ENCODE measurements at places on chromosomes 7 and 10. TPM values are rescaled to one million over a fixed set of nuclear protein-coding genes. Genes with fewer than 3 reads are reported as not detected.

GPC2 gene
- not detected for total RNA-seq

TNS3 gene
- total RNA-seq = 38.2 TPM

LRRTM3 gene
- total RNA-seq = not detected

RAMP3 gene
- not detected for total RNA-seq

MRPS16 gene
- 158 TPM for total RNA-seq

CC2D2B gene
- total RNA-seq = not detected

GRM3 gene
- not detected for total RNA-seq

ARHGEF35 gene
- total RNA-seq = not detected

TPK1 gene
- 9.0 TPM for total RNA-seq

CHAT gene
- not detected for total RNA-seq

CD36 gene
- not detected for total RNA-seq

CTAGE8 gene
- not detected for total RNA-seq

TRPV5 gene
- total RNA-seq = not detected

HMX2 gene
- total RNA-seq = 0.06 TPM

HELLS gene
- total RNA-seq = 92.2 TPM

LIPM gene
- total RNA-seq = not detected

FRMD4A gene
- 60.8 TPM for total RNA-seq

CHRM2 gene
- total RNA-seq = not detected

AGR2 gene
- not detected for total RNA-seq

GRCh38 chr7:65731562-65732035 lies 141.3 kb upstream of the VKORC1L1 start:
- DNase-seq = no peak

- DNase-seq = no peak
Observed at GRCh38 chr10:93219347-93219746, 145.7 kb downstream of the CYP26A1 start.

- no peak for DNase-seq
Observed at GRCh38 chr10:69872323-69872722, 70.6 kb downstream of the COL13A1 start.

- no peak for DNase-seq
Observed at GRCh38 chr7:23487670-23488069, 17.4 kb upstream of the IGF2BP3 start.

DNA sequence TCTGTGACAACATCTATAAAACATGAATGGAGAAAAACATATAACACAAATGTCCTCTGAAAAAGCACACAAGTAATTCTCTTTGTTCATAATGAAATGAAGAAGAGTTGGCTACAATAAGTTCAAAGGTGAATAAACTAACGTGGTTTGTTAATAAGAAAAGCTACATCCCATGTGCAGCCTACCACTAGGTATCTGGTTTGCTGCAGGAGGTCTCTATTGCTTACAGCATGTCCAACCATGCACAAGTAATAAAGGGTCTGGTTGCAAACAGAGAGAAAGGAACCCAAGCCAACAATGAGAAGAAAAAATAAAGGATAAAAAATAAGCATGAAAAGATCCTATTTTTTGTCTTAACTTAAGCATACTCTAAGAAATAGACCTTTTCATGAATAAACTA lies 139.2 kb downstream of the CHCHD3 start:
- DNase-seq = no peak

GRCh38 chr7:41261080-41261479 lies 441.8 kb downstream of the INHBA start:
- DNase-seq = no peak

GRCh38 chr10:97532935-97533671 lies 34.4 kb downstream of the UBTD1 start:
- peak; percentile 79 for DNase-seq

DNA sequence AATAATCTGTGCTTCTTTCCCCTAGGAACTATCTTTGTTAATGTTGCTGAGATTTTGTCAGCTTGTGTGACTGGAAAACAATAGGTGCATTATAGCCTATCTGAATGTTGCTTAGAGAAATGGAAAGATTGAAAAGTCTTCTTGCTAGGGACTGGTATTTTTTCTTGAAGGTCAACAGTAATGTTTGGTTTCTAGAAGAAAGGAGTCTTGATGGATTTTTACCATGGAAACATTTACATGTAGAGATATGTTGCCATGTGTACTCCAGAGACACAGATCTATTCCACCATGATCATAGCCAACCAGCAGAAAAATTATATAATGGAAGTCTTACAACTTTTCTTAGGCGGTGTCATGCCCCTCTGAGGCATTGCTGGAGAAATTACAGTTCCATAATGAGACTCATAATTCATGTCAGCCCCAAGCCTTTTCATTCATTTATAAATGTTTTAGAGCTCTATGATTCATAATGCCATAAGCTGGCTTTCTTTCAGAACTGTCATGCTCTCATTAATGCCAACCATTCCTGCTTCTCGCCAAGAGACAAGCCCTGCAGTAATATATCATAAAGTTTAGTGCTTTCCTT lies 175.1 kb upstream of the PTPRZ1 start:
- DNase-seq = no peak

DNA sequence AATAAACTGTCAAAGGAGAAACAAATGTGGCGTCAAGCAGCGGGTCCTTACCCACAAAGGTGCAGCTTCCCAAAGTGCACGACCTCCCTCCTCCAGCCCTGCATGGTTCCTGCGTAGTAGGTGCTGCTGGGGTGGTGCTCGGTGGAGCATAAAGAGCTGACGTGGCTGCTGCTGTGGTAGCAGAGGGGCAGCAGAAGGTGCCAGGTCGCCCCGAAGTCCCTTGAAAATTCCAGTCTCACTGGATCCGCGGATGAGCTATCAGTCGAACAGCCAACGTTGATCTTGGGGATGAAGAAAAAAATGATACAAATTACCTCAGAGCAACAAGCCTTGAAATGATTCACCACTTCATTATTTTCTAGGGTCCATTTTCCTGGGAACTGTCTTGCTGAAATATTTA lies 105.0 kb upstream of the SLC26A5 start:
- DNase-seq = no peak

DNA sequence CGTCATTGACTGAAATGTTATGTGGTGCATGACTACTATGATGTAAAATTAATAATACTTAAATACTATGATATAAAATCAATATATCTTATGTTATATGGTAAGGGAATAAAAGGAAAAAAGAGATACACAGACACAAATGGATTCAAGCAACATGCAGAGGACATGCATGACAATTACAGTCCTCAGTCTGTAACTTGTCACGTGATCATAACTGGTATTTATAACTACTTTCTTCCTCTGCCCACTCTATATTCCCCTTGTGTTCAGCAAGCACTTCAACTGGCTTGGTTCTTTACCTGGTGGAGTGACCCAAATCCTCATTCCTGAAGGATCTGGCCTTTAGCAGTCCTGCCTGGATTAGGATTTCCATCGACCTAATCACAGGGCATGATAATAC lies 104.4 kb upstream of the FAM180A start:
- DNase-seq = no peak

DNA sequence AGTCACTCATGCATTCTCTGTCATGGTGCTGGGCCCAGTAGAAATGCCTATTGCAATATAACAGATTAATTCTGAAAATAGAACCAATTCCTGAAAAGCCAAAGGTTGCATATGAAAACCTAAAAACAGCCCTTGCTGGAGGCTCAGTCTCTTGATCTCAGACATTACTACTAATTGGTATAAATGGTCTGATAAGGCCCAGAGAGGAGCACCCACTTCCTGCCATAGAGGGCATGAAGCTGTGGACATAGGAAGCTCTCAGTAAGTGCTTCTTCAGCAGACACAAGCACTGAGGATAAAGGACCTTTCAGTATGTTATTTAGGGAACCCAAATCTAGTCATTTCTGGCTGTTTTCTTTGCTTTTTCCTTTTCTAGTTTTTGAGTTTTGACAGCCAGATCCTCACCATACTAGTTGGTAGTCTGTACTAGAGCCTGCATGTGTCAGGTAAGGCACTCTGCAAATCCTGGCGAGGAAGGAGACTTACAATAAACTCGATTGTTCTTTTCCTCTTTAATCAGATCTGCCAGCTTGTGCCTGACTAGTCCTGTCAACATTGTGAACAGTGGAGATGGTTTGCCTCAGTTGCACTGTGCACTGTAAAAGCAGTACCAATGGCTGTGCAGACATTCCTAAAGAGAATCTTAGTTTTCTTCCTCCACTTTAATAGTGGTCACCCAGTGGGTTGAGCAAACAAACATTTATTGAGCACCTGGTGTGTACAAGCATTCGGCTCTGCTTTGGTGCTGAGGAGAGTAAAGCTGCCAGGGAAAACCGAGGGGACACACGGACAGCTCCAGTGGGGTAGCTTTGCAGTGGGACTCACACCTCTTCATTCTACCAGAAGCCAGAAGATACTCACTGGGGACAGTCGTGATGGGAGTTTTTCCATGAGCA lies 140.9 kb downstream of the CHN2 start:
- no peak for DNase-seq

- DNase-seq = peak; percentile 92
Observed at GRCh38 chr7:133853706-133854276, 273.3 kb upstream of the LRGUK start.

DNA sequence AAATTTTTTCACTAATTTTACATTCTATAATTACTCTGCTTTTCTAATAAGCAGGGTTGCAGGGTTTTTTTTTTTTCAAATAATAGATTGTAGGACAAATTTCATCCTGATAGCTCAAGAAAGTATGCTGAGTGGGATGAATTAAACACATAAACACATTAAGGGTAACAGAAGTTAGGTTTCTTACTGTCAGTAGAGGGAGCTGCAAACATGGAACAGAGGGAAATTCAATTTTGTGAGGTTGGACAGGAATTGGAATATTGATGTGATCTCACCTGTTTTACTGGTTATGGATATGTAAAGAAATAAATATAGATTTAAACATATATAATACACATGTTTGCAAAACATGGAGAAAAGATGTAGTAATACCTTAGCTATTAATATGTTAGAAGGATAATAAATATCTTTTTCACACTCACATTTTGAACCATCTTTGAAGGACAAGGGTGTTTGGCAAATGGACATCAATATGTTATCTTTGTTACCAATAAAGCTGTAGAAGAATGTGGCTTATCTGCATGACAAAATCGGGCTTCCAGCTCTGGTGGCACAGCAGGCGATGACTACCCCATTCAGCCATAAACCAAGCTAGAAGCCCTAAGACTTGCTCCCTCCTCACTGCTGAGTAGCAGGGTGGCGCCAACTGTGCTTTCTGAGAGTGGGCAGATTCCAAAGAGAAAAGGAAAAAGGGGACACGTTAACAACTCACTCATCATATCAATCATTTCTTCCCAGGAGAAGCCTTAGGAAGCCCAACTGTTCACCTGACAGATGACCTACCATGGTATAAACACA lies 1257.4 kb downstream of the GATA3 start:
- no peak for DNase-seq

- no peak for DNase-seq
Observed at GRCh38 chr7:129832282-129832681, 120.5 kb downstream of the UBE2H start.

GRCh38 chr7:107463139-107464078 lies 6.4 kb upstream of the GPR22 start:
- peak; percentile 72 for DNase-seq

DNA sequence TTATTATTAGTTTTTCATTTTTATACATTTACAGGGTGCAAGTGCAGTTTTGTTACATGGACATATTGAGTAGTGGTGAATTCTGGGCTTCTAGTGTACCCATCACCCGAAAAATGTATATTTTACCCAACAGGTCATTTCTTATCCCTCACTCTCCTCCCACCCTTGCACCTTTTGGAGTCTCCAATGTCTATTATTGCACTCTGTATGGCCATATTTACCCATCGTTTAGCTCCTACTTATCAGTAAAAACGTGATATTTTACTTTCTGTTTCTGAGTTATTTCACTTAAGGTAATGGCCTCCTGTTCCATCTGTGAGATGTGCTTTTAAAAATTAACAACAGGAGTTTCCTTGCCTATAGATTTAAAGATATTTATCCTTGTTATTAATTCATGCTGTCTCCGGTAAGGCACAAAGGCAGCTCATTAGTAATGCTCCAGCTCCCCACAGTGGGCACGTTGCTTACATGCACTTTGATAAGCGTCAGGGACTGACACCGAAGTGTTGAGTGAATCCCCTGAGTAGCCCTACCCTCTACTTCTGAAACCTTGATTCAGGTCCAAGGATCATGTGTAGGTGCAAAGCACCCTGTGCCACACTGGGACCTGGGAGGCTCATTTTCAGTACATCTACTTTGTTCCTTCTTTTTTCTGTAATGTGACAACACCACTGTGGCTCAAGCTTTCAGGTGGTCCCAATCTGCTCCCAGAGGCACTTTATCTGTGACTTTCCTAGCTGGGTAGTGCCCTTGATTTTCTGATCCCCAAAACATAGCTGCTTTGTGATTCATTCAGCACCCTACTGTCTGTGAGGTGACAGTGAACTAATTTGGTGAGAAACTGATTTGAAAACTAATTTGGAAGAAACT lies 27.3 kb downstream of the HYAL4 start:
- DNase-seq = peak; percentile 44

DNA sequence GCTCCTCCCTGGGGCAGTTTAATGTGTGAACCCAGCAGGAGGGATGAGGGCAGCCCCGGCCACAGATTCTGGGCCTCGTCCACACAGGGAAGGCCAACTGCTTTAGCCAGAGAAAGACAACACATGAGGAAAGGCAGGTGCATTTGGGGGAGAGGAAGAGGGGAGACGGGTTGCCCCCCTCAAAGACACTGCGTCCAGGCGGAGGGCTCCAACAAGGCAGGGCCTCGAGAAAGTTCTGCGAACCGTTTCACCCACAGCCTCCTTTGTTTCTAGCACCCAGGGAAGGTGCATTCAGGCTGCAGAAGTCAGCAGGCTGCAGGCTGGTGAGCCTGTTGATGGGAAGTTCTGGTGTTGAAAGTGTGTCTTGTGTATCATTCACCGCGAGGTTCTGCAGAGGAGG lies 10.1 kb downstream of the FOXL3 start:
- DNase-seq = no peak

GRCh38 chr10:943334-944033 lies 12.0 kb upstream of the LARP4B start:
- no peak for DNase-seq

DNA sequence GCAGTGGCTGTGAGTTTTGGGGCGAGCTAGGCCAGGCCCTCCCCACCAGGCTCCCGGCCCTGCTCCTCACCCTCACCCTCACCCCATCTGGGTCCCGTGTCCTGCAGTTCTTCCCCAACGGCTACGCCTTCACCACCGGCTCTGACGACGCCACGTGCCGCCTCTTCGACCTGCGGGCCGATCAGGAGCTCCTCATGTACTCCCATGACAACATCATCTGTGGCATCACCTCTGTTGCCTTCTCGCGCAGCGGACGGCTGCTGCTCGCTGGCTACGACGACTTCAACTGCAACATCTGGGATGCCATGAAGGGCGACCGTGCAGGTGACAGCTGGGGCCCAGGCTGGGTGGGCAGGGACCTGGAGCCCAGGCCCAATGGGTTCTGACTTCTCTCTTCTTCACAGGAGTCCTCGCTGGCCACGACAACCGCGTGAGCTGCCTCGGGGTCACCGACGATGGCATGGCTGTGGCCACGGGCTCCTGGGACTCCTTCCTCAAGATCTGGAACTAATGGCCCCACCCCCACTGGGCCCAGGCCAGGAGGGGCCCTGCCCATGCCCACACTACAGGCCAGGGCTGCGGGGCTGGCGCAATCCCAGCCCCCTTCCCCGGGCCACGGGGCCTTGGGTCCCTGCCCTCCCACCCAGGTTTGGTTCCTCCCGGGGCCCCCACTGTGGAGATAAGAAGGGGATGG lies 4.9 kb downstream of the GNB2 start:
- DNase-seq = no peak

- no peak for DNase-seq
Observed at GRCh38 chr10:45433716-45434469, 59.9 kb downstream of the ALOX5 start.

- DNase-seq = no peak
Observed at GRCh38 chr10:78772486-78772885, 296.3 kb upstream of the ZMIZ1 start.

All from HT1080 (cell line).